Skin of body (tissue), 3 donors: ENCODE measurements at places on chromosomes 16 and 17. TPM values are rescaled to one million over a fixed set of nuclear protein-coding genes. Genes with fewer than 3 reads are reported as not detected.

DNA sequence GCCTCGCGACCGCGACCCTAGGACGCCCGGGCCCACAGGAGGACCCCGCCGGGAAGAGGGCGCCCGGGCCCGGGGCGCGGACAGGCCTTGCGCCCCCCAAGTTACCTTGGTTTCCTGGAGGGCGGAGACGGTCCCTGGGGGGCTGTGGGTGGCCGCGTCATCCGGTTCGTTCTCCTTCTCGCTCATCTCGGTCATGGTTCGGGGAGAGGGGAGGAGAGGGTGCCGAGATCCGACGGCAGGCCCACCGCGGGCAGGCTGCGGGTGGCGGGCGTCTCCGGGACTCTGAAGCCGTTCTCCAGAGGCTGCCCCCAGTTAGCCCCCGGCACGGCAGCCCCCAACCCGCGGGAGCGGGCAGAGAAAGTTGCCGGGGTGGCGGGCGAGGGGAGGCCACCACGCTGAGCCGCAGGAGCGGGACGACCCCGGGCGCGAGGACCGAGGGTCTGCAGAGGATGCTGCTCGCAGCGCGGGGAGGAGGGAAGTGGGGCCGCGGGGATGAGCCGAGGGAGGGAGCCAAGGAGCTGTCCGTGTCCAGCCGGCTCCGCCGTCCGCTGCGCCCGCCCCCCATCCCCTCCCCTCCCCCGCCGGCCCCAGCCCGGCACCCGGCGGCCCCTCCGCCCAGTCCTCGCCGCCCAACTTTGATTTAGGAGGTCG, at the start of gene STAC2:
Gene STAC2 (minus strand): TSS at position 638 of the 651 bp plus-strand sequence. CDS start 443 bp downstream, at position 195.
- no peak for DNase-seq

DNA sequence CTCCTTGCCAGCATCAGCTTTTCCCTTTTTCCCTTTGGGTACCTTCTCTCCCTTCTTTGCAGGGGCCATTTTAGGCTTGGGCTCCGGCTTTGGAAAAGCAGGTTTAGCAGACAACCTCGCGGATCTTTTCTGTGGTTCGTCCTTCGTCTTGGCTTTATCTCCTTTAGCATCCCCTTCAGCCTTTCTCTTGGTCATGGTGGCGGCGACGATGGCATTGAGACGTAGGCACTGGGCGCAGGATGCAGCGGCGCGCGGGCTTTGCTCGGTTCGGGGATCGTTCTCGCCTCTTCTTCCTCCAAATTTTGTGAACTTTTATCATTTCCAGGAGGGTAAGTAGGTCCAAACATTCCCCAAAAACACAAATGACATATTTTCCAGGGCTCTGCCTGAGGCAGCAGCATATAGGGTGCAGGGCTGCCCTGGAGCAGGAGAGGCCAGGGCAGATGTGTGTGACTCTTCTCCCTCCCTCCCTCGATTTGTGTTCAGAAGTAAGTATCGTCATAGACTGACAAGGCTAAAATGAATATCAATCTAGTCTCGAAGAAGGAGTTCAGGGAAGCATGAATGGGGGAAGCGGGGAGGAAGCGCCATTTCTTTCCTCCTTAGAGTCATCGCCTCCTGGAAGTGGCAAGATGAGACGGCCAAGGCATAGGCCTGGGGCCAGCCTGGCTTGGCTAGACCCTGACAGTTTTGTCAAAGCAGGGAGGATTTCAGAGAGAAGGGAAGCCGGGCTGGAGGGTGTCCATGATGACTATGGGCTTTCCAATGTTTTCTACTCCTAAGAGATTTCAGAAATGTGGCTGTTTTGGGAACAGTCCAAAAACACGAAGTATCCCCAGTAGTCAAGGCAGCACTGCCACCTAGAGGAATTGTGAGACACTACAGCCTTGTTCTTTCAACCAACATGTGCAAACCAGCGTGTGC, 13.2 kb downstream of the CHCT1 start:
- peak; percentile 87 for DNase-seq

GRCh38 chr17:67577429-67578141, 140.2 kb upstream of the NOL11 start:
- no peak for DNase-seq

GRCh38 chr17:1872254-1872653, 42.4 kb downstream of the RPA1 start:
- DNase-seq: no peak

Gene SLC16A11
- total RNA-seq: 0.69 TPM

Gene CPHXL2
- total RNA-seq: not detected

- DNase-seq: no peak
Observed at GRCh38 chr17:40687106-40687505, 16.4 kb downstream of the KRT24 start.
